ENCODE measurements at places on chromosomes 2 and 18. TPM values are rescaled to one million over a fixed set of nuclear protein-coding genes. Genes with fewer than 3 reads are reported as not detected.

DNA sequence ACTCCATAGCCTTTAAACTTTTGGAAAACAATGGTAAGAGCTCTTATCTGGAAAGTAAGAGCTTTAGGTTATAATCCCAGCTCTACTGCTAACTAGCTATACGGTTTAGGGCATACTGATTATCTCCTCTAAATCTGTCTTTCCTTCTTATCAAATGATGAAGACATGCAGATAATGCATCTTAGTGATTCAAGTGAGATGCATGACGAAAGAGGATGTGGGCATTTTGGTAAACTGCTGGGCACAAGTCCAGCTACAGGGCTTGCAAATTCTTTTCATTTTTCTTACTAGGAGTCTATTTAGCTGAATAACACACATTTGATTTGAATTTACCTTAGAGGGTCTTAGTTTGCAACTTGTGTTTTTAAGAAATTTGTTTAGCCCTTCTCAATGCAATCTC is 1604.8 kb upstream of the ZEB2 start:
- DNase-seq = no peak

DNA sequence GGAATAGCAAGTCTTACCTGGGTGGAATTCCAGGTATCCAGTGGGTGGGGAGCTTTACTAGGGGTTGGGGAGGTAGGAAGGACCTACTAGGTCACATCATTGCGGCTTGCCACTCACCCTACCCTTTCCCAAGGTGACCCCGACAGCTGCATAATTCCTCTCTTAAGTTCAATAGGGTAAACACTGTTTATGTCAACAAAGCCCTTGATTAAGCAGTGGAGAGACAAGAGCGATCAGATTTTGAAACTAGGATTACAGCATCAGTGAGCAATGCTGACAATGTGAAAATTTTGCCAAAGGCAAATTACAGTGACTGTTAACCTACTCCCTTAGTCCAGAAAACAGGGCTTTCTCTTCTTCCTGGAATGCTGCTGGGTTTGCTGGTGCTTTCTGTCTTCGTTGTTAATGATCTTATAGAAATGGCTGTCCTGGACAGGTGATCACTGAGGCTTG is 14.5 kb downstream of the SLC19A3 start:
- DNase-seq = no peak

- no peak for DNase-seq
Observed at GRCh38 chr18:7172611-7173010, 55.0 kb upstream of the LAMA1 start.

DNA sequence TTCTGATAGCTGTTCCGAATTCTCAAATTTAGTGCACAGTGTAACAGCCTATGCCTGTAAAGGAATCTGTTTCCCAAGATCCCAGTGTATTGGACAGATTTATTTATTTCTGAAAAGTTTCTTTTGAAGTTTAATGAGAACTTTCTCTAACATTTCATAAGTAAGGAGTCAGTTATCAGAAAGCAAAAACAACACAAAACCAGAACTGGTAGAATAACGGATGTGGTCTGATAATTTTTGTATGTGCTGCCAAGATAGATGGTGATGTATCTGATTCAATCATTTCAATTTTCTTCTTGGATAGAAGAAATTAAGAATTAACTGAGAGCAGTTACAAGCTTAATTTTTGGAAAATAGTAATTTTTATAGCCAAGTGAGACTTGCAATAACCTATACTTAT is 374.3 kb downstream of the SOCS6 start:
- no peak for DNase-seq

DNA sequence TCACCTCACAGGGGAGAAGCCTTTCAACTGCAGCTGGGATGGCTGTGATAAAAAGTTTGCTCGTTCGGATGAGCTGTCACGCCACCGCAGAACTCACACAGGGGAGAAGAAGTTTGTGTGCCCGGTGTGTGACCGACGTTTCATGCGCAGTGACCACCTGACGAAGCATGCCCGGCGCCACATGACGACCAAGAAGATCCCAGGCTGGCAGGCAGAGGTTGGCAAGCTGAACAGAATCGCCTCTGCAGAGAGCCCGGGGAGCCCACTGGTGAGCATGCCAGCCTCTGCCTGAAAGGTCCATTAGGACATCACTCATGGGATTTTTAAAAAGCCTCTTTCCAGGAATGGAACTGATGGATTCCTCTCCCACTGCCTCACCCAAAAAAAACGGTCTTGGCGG is 8.9 kb downstream of the KLF11 start:
- no peak for DNase-seq

GRCh38 chr18:65477455-65477854 is 273.4 kb upstream of the CDH7 start:
- DNase-seq = no peak

- DNase-seq = no peak
Observed at GRCh38 chr2:16568998-16569784, 96.4 kb downstream of the CYRIA start.

- no peak for DNase-seq
Observed at GRCh38 chr2:182281276-182281675, 145.6 kb downstream of the PDE1A start.

DNA sequence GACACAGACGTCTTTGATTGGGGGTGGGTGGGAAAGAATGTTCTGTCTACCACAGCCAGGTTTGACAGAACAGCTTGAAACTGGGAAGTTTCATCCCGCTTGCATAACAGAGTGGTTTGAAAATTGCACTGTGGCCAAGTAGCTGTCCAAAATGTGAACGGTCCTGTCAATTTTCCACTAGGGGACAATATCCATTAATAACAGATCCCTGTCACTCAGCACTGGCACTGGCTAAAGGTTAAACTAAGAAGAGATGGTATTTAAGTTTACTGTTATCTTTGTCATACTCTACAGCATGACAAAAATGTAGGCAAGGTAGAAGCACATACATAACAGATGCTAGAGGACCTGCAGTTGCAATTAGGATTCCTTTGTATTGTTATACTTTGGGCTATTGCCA is 55.6 kb upstream of the ACMSD start:
- no peak for DNase-seq

- no peak for DNase-seq
Observed at GRCh38 chr18:66193394-66193793, 410.5 kb downstream of the CDH19 start.

- DNase-seq = no peak
Observed at GRCh38 chr2:196568506-196568905, 71.0 kb upstream of the CCDC150 start.

DNA sequence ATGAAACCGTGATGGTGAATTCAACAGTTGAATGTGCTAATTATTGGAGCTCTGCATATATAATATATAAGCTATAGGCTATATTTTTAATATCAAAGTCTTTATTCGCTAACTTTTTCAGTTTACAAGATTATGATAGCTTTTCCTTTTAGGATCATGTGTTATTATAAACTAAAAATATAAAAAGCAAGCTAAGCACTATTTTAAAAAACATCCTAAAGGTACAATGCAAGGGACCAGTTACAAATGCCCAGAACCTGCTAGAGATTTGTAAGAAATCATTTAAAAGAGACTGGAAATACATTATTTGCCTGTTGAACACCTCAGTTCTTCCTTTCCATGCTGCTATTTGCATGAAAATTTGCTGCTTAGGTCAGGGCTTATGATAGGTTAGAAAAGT is 43.4 kb upstream of the EHBP1 start:
- no peak for DNase-seq

DNA sequence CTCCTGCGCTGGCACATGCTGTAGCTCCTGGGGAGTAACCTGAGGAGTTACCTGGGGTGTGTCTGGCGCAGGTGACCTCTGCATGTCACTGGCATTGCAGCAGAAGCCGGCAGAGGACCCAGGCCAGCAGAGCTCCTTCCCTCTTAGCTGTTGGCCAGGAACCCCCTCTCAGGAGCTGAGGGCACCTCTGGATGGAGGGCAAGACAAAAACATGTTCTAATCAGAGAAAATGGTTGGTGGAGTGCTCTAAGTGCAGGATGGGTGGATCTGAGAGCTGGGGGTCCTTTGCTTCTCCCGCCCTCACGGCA is 44.9 kb upstream of the SNTG2 start:
- no peak for DNase-seq

DNA sequence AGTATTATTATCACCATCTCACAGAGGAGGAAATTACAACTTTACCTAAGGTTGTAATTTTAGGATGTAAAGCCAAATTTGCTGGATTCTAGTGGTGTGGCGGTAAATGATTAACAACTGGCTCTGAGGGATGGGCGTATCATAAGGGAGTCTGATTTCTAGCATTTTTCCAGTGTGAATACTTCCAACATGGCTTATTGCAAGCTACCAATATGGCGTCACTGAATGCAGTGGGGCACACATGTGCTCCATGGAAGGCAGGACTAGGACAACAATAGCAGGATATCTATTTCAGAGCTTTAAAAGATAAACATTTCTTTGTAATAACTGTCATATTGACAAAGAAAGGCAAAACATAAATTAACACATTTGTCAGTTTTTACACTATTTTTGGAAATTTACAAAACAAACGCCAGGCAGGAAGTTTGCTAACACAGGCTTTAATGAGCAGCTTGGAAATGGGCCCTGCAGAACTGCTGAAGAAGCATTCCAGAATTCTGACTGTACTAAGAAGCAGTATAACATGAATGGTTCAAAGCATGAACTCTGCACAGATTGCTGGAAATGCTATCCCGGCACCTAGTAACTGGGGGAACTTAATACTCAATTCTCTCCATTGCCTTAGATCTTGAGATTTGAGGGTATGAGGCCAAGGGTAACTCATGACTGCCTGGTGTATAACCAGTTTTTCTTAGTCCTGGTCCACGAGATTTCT is 439.3 kb upstream of the MAP2 start:
- no peak for DNase-seq

- DNase-seq = no peak
Observed at GRCh38 chr2:169673921-169674320, 20.3 kb downstream of the CFAP210 start.

GRCh38 chr18:24979235-24979634 is 372.7 kb downstream of the ZNF521 start:
- no peak for DNase-seq

DNA sequence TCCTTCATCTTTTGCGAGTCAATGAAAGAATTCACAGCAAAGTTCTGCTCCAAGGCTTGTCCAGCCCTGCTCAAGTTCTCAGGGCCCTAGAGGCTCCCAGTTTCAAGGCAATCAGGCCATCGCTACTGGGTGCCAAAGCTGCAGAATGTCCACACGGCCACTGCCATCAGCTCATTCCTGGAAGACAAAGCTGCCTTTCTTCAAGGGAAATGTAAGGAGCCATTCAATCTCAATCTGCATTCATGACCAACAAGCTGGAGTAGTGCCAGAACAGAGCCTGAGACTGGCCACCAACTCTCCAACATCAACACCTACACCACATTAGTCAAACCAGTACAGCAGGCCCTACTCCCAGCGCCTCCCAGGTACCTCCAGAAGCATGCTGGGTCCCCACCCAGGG is 202.2 kb downstream of the TCF4 start:
- DNase-seq = no peak

PLA2R1 gene
- 0.21 TPM for polyA plus RNA-seq

SERPINB13 gene
- polyA plus RNA-seq = not detected

CRYGC gene
- polyA plus RNA-seq = not detected

UGT1A8 gene
- not detected for polyA plus RNA-seq

TFPI gene
- 15.0 TPM for polyA plus RNA-seq

GULP1 gene
- polyA plus RNA-seq = 18.0 TPM

MAB21L4 gene
- not detected for polyA plus RNA-seq

SH2D6 gene
- 0.77 TPM for polyA plus RNA-seq

PLCD4 gene
- polyA plus RNA-seq = 39.7 TPM

TNFRSF11A gene
- polyA plus RNA-seq = 0.15 TPM

GAREM1 gene
- polyA plus RNA-seq = 3.4 TPM

FEV gene
- polyA plus RNA-seq = not detected

DRC1 gene
- polyA plus RNA-seq = 0.04 TPM
